ENCODE measurements at places on chromosomes 5 and 9.

GRCh38 chr9:14007190-14007769 lies 306.7 kb downstream of the NFIB start:
- DNase-seq, result no peak

GRCh38 chr5:68015381-68016302 lies 199.9 kb upstream of the PIK3R1 start:
- DNase-seq, result no peak

DNA sequence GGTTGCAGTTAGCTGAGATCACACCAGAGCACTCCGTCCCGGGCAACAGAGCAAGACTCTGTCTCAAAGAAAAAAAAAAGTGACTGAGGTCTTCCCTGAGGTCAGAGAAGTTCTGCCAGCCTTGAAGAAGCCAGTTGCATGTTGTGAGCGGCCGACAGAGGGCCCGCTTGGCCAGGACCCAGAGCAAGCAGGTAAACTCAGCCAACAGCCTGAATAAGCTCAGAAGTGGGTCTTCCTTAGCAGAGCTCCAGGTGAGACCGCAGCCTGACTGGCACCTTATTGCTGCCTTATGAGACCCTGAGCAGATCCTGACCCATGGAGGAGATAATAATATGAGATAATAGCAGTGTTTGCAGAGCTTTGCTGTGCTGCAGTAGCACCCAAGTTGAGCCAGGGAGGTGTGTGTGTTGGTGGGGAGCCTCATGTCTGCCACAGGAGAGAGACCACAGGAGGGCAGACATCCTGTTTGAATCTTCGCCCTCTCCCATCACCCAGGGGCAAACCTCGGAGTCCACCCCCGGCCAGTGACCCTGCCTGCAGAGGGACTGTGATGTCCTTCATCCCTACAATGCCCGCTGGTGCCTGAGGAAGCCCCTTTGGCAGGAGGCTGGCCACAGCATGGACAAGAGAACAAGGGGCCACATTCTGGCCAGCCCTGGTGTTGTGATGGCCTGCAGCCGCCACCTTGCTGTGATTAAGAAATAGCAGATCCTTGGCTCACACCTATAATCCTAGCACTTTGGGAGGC lies 10.8 kb upstream of the BARX1 start:
- no peak for DNase-seq

- no peak for DNase-seq
These were observed 63.2 kb downstream of the PCA3 start for GRCh38 chr9:76827296-76828080.

DNA sequence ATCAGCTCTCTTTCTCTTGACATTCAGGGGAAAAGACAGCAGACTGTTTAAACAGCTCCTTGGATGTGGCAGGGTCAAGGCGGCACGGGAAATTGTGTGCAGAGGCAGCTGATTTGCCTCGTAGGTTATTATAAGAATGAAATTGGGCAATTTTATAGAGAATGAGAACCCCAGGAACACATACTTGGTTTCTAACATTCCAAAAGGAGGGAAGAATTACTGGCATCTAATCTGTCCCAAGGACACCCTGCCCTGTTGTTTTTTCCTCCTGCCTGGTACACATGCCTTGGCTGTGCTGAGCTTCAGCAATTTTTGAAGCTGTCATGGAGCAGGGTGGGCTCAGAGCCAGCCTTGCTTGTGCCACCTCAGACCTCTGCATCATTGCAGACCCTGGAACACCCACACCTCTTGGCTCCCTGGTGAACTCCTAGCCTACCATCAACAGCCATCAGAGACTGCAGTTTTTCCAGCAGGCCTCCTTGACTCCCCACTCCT lies 143.6 kb downstream of the BOD1 start:
- DNase-seq, result no peak

DNA sequence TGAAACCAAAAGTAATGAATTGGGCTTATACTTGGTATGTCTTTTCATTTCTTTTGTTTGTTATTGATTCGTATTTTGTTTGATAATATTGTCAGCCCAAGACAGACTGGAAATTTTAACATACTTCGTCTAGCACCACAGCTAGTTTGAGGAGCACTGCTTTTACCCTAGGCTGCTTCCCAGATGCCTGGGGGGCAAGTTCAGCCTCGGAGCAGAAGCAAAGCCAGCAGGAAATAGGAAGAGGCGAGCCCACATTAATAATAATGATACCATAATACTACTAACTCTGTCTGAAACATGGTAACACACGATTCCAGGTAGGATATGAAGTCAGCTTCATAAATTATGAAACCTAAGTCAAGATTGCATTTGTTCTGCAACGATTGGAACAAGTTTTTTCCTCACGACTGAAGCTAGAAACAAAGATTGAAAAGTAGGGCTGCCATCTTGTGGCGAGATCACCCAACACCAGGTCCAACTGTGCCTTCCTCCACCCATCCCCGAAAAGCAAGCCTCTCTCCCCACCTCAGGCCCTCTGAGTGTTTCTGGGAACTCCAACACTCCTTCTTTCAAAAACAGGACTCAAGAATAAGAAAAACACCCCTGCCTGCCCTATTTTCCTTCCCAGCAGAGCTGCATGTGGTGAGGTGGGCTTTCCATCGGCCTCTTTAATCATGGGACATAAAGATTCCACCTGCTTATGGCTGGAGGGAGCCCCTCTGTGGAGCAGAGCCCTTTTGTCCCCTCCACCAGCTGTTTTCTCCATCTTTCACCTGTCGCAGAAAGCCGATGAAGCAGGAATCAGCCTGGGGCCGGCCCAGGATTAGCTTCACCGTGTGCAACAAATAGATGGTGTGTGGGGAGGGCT lies 236.4 kb downstream of the CAAP1 start:
- DNase-seq, result no peak

- no peak for DNase-seq
These were observed 47.3 kb downstream of the RAD23B start for GRCh38 chr9:107330420-107330819.

DNA sequence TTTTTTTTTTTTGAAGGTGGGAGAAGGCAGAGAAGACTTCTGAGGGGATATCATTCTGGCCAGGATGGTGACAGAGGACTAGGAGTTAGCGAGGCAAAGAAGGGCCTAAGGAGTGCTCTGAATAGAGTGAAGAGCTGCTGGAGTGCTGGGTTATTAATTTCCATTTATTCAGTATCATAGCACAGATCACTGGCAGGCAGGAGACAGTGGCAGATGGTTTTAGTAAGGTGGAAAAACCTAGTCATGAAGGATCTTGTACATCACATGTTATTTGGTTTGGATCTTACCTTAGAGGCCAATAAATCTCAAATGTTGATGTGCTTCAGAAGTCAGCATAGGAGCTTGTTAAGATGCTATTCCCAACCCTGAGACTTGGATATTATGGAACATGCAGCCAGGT lies 165.5 kb downstream of the TTLL11 start:
- DNase-seq, result no peak

DNA sequence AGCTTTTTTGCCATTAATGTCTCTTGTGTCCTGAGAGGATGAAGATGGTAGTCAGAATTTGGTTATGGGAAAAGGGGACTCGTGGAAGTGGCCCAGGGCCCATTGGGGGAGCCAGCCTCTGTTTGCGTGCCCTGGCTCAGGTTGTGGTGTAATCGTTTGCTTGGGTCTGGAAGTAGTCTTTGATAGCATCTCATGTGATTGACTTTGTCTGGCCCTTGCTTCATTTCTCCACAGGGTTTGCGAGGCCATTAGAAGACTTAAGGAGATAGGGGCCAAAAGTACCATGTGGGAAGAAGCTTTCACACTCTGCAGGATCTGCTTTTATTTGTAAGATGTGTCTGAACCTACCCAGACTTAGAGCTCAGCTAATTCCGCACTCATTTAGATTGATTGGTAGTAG lies 114.5 kb downstream of the FGF1 start:
- DNase-seq, result no peak

DNA sequence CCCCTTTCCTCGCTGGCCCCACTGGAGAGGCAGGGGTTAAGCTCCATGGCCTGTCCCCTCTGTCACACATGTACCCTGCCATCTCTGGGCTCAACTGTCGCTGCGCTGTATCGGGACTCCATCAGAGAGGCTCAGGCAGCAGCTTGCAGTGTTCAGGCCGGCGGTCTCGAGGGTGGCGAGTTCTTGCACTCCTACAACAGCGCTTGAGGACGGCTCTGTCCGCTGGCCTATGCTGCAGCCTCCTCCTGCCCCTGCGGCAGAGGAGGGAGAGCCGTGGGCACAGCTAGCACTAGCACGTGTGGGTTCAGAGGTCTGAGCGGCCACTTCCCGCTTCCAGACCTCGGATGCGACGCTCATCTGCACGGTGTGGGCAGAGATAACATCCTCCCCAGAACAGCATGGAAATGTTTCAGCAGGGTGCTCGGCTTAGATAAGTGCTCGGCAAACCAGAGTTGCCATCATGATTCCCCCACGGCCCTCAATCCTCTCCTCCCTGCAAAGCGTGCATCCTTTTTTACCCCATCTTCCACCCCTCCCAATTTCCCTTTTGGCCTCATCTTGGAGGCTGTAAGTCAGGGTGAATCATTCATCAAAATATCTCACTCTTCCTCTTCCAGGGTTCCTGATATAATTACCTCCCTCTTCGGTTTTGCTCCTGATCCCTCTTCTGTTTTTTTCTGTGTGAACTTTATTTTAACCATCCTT lies 41.9 kb upstream of the FUBP3 start:
- DNase-seq, result peak; percentile 46

- no peak for DNase-seq
These were observed 12.0 kb upstream of the TOR2A start for GRCh38 chr9:127746959-127747569.

DNA sequence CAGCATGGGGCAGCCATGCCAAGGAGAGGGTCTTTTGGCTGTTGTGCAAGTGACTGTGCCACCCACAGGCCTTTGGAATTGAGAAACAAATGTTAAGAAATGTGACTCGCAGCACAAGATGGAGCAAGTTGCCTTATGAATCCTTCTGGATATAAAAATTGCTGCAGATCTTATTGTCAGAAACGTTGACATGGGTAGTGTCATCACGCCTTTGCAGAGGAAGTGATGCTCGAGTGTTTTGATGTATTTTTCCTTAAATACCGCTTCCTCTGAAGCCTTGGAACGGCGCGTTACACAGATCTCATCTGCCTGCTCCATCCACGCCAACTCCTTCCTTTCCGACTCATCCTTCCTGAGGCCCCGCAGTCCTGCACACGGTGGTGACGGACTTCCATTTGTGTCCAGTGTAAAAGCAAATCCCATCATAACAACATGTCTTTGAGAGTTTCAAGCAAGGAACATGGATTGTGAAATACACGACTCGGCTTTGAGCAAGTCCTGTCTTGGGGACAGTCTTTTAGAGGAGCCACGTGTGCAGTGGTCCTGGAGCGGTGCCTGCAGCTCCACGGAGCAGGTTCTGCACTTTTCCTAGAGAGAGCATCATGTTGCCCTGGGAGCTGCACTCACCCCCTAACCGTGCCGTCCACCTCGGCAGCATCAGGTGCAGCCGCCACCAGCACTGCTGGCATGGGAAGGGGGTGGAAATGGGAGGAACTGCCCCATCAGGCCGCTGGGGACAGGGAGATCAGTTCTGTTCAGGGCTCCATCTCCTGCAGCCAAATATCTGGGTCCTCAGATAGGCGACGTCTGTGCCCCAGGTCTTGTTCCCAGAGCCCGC lies 15.1 kb downstream of the ROPN1L start:
- DNase-seq, result peak; percentile 79

DNA sequence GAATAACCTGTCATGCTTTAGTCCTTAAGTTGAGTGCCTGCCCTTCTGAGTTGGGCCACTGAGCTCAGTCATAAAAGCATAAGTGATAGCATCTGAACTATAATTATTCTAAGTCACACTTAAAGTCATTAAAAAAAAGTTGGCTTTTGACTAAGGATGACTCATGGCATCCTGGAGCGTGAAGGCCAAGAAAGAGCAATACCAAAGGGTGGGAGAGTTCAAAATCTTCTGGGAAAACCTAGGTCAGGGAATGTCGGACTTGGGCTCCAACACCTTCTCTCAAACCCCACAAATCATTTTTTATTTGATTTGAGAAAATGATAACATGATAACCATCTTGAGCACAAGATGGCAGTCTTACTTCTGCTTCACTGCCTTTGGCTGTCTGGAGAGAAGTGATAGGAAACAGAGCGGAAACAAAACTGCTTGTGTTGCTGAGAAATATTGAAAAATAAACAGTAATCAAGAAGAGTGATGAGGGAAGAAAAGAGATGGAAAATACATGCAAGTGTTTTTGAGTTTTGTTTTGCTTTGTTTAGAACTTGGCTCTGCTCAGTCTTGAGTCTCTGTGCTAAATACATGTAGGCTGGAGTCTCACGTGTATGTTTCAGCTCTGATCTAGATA lies 16.9 kb upstream of the NTRK2 start:
- DNase-seq, result no peak

GRCh38 chr5:90550963-90551362 lies 7.6 kb upstream of the ADGRV1 start:
- no peak for DNase-seq

- no peak for DNase-seq
These were observed 336.8 kb upstream of the RFX3 start for GRCh38 chr9:3862561-3862960.

DNA sequence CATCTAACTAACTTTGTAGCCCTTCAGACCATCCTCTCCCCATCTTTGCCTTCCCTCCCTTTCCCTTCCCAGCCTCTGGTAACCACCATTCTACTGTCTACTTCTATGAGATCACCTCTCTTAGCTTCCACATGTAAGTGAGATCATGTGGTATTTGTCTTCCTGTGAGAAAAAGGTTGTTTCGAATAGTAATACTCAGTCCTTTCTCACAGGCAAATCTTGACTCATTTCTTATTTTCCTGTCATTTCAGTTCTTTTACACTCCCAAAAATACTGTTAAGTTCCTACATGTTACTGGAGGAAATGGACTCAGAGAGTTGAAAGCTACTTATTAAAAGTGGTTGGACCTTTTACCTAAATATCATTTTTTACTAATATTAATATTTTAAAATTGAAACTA lies 82.1 kb downstream of the SLF1 start:
- DNase-seq, result no peak

DNA sequence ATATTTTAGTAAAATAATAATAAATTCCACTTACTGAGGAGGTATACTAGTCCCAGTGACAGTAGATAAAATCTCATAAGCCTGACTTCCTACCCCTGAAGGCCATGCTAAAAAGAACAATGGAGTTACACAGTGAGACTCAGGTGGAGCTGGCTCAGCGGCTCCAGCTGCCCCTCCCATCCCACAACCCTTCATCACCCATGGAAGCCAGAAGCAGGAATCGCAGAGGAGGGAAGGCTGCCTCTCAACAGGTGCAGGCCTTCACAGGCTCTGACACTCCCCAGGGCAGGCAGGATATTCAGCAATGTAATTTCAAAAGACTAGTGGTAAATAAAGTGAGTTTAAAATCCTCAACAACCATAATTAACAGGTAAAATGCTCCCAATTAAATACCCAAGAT lies 67.5 kb downstream of the FANCC start:
- no peak for DNase-seq

DNA sequence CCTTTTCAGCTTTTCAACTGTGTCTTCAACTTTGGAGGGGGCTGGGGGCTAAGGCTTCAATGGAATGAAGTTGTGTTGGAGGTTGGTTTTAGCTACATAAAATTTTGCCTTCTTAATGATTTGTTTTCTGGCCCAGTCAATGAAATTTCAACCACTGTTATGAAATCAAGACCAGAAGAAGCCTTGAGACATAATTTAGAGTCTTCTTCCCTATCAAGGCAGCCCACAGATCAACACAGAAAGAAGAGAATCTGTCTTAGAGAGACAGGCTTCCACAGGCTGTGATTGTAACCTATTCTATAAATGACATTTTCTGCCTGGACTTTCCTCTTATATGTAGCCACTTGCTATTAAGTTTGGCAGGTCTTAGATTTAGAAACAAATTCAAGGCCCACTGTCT lies 46.5 kb upstream of the ZSWIM6 start:
- no peak for DNase-seq
